Amniotic stem cell (primary cell): ENCODE measurements at places on chromosomes 7 and 10.

DNA sequence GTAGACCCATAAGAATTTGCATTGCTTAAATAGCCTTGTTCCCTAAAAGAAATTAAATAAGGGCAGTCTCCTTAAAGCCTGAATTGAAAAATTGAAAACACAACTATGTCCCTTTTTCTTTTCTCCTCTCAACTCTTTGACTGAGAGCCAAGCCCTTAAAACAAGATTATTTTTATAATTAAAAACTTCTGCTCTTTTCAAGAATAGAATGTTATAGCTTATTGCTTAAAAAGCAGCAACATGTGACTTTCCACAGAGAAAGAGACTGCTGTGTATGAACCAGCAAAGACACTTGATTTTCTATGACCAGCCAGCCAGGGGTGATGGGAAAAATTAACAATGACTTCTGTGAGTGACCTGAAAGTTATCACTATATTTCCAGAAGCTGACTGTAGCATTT lies 295.2 kb upstream of the CELF2 start:
- no peak for DNase-seq

GRCh38 chr10:130709415-130709814 lies 573.2 kb downstream of the GLRX3 start:
- DNase-seq = no peak

DNA sequence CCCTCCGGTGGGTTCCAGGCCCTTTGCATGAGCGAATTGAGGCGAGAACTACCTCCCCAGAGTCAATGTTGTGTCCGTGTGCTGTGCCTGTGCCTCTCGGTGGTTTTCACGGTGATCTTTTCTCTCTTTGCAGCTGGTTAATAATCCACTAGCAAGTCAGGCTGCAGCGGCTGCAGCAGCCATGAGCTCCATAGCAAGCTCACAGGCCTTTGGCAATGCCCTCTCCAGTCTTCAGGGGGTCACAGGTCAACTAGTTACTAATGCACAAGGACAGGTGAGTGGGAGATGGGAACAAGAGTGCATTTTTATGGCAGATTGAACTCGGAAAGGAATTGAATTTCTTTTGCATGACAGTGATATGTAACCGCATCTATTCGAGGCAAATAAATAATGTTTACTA lies 159.7 kb upstream of the YAE1 start:
- no peak for DNase-seq

- DNase-seq = no peak
Measured at GRCh38 chr10:31822150-31822549, 106.5 kb downstream of the ARHGAP12 start.

DNA sequence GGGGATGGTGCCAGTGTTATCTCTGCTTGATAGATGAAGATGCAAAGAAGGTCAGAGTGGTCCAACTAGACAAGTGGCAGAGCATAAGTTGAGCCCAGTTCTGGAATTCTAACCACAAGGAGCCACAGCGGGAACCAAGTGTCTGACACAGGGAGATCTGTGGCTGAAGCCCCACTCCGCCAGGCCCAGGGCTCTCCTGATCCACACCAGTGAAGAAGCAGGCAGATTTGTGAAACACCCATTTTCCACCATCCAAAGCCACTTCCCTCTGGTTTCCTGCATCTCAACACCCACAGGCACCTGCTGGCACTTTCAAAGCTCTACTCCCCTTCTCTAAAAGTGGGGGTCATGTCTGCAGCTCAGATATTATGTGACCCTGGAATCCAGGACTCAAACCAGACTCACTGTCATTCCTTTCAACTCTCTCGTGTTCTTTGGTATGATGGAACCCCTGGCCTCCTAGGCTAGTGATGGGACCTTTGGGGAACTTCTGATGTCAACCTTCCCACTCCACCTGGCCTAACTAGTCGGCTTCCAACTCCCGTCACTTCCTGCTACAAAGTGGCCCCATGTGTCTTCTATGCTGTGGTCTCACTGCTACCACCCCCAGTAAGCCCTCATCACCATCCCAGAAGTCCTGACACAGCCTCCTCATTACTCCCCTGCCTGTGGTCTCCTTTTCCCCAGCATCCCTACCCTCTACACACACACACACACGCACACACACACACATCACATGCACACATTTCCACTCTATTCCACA lies 177.6 kb downstream of the GRID1 start:
- no peak for DNase-seq

GRCh38 chr10:78868861-78869260 lies 199.9 kb upstream of the ZMIZ1 start:
- DNase-seq = no peak

DNA sequence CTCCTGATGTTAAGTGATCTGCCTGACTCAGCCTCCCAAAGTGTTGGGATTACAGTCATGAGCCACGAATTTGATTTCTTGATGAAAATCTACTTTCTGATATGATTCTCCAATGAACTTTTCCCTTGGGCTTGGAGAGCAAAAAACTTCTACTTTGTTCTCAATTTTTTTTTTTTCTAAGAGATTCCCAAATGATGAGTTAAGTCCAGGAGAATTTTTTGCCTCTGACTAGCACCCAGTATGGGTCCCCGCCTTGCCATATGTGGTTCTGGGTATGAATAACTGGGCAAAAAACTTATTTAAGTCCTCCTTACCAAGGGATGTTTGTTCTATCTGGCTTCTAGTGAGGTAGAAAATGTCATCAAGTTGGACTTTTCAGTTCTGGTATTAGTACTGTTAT lies 147.9 kb upstream of the LYZL1 start:
- DNase-seq = peak; percentile 92

DNA sequence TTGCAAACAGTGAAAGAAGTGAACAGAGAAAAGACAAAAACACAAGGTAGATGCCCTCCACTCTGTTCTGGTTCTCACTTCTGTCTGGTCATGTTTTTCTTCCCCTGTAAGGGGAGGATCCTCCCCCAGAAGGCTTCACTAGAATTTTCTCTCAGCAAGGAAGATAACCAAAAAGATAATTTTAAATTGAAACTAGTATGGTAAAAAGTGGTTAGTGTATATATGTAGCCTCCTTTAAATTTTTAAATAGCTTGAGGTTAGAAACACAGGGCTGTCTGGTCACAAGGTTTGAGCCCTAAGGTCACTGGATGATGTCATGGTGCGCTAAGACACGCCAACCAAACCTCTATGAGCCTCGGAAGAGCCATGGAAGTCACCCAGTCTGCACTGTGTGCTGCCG lies 5.6 kb upstream of the PKD1L1 start:
- no peak for DNase-seq
